CMK (cell line): ENCODE measurements at places on chromosomes 2 and 18.

- no peak for DNase-seq
Measured at GRCh38 chr2:132871831-132872230, 201.8 kb upstream of the LYPD1 start.

DNA sequence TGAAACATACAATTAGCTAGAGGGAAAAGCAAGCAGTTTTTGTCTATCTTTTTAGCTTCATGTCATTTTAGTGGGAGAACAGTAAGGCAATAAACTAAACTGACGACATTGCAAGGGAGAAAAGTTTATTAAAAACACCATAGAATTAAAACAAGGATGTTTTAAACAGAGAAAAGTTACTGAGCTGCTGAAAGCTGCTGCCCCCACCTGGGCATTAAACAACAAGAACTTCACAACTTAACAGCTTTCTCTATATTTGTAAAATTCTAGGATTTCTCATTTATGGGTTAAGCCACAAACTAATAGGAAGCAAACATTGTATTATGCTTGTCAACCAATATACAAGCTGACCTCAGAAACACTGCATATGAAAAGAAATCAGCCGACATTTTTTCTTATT lies 289.2 kb downstream of the ERBB4 start:
- no peak for DNase-seq

DNA sequence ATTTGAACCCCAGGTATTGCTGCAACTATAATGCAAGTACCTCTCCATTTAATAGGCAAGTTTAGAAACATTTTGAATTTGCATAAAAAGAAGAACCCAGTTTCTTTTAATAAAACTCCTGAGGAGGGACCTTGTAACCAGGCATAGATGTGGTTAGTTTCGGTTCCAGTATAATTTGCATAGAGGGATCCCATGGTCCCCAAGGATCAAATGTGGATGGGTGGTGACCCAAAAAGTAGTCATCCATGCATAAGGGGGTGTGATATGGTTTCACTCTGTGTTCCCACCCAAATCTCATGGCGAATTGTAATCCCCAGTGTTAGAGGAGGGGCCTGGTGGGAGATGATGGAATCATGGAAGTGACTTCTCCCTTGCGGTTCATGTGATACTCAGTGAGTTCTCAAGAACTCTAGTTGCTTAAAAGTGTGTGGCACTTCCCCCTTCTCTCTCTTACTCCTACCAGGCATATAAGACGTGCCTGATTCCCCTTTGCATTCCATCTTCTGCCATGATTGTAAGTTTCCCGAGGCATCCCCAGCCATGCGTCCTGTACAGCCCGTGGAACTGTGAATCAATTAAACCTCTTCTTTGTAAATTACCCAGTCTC lies 40.2 kb upstream of the SKA1 start:
- DNase-seq: no peak

- DNase-seq: no peak
Measured at GRCh38 chr2:146721486-146721885, 1123.3 kb upstream of the ACVR2A start.

DNA sequence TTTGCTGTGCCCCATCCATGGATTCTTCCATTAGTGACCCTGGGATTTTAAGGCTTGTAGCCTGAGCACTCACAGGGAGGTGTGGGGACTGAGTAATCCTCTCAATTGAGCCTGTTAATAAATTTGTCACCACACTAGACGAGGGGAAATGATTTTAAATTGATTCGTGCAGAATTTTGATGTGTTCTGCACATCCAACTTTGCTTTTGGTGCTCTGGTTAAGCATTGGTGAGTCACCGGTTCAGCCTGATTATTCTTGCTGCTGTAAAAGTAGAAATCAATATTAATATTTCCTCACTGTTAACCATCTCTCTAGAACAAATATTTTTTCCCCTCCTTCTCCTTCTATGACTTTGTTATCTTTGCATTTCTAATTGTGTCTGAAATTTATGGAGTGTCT lies 482.0 kb downstream of the TSN start:
- DNase-seq: no peak

- peak; percentile 12 for DNase-seq
Measured at GRCh38 chr2:152716805-152717227, 445 bp downstream of the PRPF40A start.

GRCh38 chr2:109679225-109679624 lies 65.1 kb downstream of the SOWAHC start:
- DNase-seq: no peak

DNA sequence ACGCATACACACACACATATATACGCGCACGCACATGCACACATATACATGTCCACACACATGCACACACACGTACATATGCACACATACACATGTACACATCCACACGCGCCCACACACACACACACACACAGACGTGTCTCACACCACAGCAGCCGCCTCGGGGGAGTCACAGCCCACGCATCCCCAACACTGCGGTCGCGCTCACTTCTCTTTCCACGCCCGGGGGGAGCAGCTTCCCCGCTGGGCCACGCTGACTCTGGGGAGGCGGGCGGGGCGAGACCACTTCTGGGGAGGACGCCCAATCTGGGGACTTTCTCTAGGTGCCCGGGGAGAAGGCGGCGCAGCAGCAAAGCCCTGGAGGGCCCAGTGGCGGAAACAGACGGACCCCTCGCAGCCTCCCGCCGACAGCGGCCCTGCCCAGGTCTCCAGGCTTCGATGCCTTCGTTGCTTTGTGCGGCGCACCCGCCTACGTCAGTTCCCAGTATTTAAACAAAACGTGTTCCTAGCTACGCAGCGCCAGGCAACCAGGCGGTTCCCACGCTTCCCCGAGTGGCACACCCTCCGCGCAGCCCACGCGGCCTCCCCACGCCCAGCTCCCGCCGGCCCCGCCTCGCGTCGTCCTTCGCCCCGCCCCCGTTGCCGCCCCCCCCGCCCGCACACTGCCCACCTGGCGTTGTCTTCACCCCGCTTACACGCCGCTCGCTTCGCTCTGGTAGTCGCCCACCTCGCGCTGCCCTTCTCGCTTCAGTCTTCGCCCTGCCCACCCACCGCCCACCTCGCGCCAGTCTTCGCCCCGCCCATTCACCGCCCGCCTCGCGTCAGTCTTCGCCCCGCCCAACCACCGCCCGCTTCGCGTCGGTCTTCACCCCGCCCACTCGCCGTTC lies 810 bp upstream of the RBFA start:
- DNase-seq: peak; percentile 35

GRCh38 chr18:12397793-12398192 lies 9.9 kb upstream of the PRELID3A start:
- DNase-seq: no peak

- no peak for DNase-seq
Measured at GRCh38 chr2:209960045-209960444, 42.4 kb upstream of the RPE start.

DNA sequence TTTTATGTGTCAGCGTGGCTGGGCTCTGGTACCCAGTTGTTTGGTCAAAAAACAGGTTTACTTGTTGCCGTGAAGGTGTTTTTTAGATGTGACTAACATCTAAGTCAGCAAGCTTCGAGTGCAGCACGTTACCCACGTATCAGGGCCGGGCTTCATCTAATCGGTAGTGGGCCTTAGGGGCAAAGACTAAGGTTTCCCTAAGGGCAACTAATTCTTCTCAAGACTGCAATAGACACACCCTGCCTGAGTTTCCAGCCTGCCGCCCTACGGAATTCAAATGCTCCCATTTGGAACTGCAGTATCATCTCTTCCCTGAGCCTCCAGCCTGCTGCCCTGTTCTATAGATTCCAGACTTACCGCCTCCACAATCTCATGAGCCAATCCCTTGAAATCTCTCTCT lies 27.7 kb downstream of the FHL2 start:
- no peak for DNase-seq

GRCh38 chr2:239926587-239927232 lies 98.4 kb downstream of the NDUFA10 start:
- no peak for DNase-seq

- DNase-seq: no peak
Measured at GRCh38 chr2:121888189-121888557, 132.7 kb downstream of the TSN start.

DNA sequence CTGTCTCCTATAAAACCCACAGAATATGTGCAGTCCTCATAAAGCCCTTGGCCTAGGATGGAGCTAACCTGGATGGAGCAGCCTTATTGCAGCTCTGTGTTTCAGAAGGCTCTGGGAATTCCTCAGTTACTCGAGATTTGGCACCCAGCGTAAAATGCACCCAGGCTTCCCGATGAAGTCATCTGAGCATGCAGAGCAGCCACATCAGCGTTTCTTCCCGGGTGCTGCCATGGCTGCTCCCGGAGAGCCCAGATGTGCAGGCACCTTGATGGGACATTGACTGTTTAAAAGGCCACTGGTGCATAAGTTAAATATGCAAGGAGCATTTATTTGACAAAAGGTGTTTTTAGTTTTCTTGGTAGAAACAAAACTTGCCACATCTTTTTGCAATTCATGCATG lies 115.2 kb downstream of the MBP start:
- DNase-seq: no peak

DNA sequence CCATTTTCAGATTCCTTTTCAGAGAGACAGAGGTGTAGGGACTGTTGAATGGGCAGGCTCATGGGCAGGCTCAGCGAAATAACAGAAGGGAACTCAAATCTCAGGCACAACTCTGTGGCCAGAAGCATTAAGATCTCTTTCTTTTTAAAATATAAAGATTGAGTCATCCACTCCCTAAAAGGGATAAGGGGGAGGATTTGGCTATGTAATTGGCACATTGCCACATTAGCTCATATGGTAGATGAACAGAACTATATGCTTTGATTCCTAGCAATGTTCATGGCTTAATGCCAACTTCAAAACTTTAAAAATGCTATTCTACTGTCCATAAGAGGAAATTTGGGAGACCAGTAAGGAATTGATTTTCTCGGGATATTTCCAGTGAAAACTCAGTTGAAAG lies 53.8 kb upstream of the SLC5A7 start:
- DNase-seq: no peak

- no peak for DNase-seq
Measured at GRCh38 chr18:68355637-68356036, 359.3 kb downstream of the TMX3 start.

DNA sequence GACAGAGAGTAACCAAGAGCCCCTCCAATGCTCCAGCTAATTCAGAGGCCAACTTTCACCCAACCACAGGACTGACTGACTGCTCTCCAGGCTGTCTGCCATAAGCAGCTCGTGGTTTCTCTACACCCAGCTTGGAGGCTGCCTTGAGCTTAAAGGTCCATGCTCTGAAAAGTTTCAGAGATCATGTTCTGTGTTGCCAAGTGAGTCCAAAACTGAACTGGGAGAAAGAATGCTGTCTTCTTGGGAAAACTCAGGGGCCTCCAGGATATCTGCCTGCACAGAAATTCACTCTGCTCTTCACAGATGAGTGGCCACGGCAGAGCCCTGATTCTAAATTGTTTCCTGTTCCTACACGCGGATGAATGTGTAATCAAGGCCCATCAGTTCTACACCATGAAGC lies 51.1 kb downstream of the LPIN2 start:
- no peak for DNase-seq

- DNase-seq: no peak
Measured at GRCh38 chr2:220580113-220580512, 952.7 kb downstream of the SLC4A3 start.

GRCh38 chr2:168378960-168379669 lies 77.0 kb upstream of the CERS6 start:
- no peak for DNase-seq

GRCh38 chr18:65235966-65236624 lies 514.7 kb upstream of the CDH7 start:
- peak; percentile 17 for DNase-seq

GRCh38 chr2:109425411-109425810 lies 188.4 kb downstream of the SEPTIN10 start:
- DNase-seq: no peak

GRCh38 chr18:31268985-31269406 lies 49.0 kb upstream of the DSG1 start:
- DNase-seq: no peak

DNA sequence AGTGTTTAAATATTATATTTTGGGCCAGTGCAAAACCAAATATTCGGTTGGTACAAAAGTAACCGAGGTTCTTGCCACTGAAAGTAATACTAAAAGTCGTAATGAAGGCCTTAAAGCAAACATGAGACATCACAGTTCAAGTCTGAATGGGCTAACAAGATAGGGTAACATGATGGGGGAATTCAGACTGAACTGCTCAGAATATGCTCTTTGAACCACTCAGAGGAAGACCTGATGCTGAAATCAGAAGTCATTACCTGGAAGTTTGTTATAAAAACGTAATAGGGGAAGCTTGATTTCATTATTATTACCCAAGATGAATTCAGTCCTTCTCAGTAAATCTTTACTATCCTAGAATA lies 26.6 kb downstream of the CDKL4 start:
- no peak for DNase-seq

DNA sequence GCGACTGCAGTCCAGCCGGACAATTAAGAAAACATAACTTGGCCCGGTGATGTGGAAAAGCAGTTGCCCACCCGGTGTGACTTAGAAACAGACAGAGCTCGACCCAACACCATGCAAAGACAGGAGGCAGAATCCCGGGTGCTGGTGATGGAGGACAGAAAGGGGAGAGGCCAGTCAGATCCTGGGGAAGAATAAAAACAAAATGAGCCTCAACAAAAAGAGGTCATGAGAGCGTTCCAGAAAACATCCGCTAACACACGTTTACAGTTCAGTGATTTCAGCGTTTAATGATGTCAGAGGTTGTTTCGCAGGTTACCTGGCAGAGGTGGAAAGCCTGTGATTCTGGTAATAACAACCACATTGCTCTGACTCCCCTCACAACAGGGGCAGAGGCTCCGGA lies 111.9 kb downstream of the OSR1 start:
- no peak for DNase-seq

DNA sequence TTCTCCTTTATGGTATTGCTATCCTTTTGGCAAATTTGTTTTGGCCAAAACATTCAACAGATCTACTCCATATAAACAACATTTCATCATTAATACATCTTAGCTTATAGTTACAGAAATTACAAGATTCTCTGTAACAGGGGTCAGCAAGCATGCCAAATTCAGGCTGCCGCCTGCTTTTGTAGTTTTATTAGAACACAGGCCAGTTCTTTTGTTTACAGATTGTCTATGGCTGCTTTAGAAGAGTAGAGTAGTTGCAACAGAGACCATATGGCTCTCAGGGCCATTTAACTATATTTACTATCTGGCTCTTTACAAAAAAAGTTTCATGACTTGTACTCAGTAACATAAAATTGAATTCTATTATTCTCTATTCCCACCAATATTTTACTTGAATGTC lies 53.9 kb downstream of the LNPK start:
- no peak for DNase-seq

DNA sequence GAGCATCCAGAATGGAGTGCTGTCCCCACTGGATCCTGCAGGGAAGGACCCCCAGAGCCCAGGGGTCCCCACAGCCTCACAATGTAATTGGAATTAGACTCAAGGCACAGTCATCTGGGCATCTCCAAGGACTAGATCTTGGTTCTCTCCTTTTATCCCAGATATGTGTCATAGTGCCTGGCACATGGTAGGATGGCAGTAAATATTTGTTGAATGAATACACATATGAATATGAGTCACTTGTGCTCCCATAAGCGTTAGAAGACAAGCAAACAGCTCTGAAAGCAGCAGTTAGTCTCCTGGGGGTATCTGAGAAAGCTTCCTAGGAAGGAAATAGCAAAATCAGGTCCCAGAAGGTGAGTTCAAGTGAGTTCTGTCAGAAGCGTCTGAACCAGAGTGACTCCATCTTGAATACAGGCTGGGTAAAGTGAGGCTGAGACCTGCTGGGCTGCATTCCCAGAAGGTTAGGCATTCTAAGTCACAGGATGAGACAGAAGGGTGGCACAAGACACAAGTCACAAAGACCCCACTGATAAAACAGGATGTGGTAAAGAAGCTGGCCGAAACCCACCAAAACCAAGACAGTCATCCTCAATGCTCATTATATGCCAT lies 234.1 kb upstream of the ID2 start:
- no peak for DNase-seq

- DNase-seq: no peak
Measured at GRCh38 chr18:923144-923866, 18.6 kb downstream of the ADCYAP1 start.
